ENCODE measurements at places on chromosomes 13 and 19.

GRCh38 chr13:57627663-57628062 lies 3.9 kb upstream of the PCDH17 start:
- no peak for DNase-seq
- peaks cover 32% of the 10 kb centered on the region for H3K4me1 ChIP-seq
- H3K4me3 ChIP-seq, result no peak overlapping the region
- H3K27me3 ChIP-seq, result peaks cover 42% of the 10 kb centered on the region

DNA sequence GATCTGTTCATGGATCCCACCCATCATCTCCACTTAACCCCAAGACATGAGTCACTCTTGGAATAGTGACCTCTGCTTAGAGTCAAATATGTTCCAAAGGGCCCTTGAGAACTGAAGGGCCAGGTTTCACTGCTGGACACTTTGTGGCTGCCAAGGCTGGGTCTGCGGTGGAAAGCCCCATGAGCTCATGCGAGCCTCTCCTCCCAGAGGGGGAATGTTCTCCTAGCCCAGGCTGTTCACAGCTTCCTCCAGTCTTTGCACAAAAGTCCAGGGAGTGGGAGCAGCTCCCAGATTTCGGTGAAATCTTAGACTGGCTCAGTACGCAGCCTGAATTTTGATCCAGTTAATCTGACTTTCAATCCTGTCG lies 732 bp upstream of the DCLK1 start:
- no peak overlapping the region for H3K4me3 ChIP-seq
- DNase-seq, result no peak
- peaks cover 34% of the 10 kb centered on the region for H3K27me3 ChIP-seq
- H3K36me3 ChIP-seq, result no peaks in the 10 kb centered on the region
- H3K4me1 ChIP-seq, result no peaks in the 10 kb centered on the region
- H3K27ac ChIP-seq, result no peak overlapping the region

DNA sequence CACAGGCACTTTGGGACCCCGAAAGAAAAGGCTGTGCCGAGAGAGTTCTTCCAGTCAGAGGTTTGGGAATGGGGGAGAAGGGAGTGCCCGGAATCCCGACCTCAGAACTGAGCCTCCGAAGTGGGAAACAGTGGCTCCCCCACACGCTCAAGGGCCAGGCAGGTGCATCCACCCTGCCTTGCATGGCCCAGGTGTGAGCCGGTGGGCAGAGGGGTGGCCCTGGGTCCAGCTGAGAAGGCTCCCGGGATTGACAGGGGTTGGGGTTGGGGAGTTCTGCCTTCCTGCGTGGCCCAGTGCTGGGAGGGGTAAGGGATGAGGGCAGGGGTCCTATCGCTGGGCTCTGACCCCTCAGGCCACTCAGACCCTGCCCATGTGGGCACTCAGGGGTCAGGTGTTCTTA lies 163.5 kb upstream of the TUBA3C start:
- H3K36me3 ChIP-seq, result no peaks in the 10 kb centered on the region
- peaks cover 4% of the 10 kb centered on the region for H3K4me1 ChIP-seq
- peak overlapping the region; percentile 62 for H3K4me3 ChIP-seq
- H3K27ac ChIP-seq, result no peak overlapping the region

DNA sequence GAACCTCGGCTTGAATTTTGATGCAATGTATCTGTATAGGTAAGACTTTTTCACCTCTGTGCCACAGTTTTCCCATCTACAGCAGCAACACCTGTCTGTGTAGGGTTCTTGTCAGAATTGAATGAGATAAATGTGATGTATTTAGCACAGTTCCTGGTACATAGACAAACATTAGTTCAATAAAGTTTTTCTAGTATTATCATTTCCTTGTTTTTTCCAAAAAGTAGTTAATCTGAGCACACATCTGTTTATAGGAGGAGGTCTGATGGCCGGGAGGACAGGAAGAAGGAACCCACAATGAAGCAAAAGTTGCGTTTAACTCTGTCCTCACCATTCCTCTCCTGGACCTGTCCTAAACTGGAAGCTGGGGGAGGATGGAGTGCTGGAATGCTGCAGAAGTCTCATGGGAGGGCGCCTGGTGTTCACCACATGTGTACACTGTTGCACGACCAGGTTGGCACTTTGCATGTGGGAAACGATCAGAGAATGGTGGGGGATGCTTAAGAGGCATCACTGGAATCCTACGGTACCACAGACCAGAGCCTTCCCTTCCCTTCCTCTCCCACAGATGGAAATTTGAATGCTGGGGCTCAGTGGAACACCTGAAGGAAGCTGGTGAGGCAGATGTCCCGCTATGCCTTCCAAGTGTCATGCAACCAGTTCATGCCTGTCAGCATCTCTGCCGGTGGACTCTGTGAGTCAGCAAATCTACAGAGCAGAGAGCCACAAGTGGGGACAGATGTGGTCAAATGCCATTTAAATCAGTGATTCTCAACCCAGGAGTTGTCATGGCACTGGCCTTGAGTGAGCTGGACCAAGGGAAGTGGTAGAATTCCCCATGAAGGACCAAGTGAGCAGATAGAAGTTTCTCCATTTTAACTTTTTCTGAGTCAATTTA lies 315.6 kb downstream of the DLEU7 start:
- H3K27ac ChIP-seq, result no peak overlapping the region
- no peak overlapping the region for H3K4me3 ChIP-seq
- H3K4me1 ChIP-seq, result peaks cover 39% of the 10 kb centered on the region
- H3K36me3 ChIP-seq, result peaks cover 3% of the 10 kb centered on the region
